ENCODE measurements at places on chromosomes 16 and 17.
A peak's percentile ranks its signal among the peaks of the same experiment; 100 is the strongest.

DNA sequence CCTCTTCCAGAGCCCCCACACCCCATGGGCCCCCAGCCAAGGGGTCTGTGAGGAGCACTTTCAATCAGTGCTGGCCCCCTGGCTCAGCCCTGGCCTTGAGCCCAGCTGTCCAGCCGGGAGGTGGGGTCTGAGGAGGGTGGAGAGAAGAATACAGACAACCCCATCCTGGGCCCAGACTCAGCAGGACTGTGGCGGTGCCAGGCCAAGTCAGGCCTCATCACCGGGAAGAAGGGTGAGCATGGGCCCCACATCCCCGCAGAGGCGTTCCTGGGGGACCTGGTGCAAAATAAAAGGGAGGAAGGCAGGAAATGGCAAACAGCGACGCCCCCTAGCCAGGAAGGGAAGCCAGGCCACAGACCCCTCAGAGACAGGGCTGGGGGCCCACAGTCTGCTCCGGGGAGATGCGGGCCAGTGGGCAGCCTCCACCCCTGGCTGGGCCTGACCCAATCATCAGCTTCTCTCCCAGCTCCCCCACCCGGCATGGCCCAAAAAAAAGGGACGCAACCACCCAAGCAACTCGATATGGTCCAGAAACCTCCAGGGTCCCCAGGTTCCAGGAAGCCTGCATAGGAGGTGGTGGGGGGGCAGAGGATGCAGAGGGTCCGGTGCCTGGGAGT is 20.6 kb downstream of the ZNF423 start:
- ATAC-seq, result no peak

- ATAC-seq, result no peak
Observed at GRCh38 chr16:86241681-86242080, 268.6 kb upstream of the FOXF1 start.

DNA sequence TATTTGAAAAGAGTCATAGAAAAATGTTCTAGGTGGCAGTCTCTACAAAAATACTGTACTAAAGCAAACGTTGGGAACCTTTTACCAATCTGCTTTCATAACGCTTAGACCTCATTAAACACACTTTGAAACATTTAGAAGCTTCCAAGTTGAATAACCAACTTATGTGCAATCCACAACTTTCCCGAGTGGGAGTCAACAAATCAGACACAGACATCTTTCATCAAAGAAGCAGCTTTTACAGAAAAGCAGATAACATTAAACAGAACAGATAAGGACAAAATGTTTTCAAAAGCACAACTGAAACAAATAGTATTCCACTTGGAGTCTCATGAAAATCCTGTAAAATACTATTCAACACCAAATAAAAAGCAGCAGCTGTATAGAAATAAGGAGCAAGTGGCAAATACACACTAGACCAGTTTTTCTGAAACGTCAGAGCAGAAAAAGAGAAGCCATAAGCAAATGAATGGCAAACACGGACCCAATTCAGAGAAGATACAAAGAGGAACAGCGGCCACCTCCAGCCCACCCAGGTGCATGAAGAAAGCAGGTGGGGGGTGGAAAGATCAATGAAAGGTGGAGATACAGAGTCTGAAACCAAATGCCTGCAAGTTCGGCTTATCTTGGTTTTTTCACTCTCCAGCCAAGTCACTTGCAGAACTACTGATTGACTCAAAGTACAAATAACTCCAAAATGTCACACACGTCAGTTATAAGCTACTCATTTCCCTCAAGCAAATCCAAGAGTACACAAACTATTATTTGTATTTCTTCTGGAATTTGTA is 18.4 kb upstream of the FBF1 start:
- ATAC-seq, result no peak

DNA sequence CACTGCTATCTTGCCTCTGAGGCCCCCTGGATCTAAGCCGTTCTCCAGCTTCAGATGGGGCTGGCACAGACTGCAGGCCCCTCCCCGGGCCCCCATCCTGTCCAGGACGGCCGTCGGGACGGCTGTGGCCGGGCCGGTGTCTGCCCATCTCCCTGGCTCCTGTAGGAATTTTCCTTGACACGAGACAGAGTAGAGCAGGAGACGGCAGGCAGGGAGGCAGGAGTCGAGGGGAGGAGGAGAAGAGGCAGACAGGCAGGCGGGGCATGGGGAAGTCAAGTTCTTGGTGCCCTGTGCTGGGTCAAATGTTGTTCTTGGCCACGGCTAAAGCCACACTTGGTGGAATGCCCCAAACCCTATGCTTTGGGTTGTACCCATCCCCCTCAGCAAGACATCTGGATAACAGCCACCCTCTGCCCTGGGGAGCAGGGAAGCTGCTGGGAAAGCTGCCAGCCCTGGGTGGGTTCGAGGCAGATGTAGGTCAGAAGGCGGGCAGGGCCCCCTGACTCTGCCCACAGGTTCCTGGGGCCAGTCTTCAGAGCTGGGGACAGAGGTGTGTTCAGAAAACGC is 4.0 kb downstream of the C1QTNF1 start:
- peak; percentile 4 for ATAC-seq

- peak; percentile 5 for ATAC-seq
Observed at GRCh38 chr17:58328195-58329034, at the start of gene TSPOAP1. Gene TSPOAP1, minus strand, starts transcription at chr17:58328795. Its CDS starts 875 bp downstream, at chr17:58327920.

DNA sequence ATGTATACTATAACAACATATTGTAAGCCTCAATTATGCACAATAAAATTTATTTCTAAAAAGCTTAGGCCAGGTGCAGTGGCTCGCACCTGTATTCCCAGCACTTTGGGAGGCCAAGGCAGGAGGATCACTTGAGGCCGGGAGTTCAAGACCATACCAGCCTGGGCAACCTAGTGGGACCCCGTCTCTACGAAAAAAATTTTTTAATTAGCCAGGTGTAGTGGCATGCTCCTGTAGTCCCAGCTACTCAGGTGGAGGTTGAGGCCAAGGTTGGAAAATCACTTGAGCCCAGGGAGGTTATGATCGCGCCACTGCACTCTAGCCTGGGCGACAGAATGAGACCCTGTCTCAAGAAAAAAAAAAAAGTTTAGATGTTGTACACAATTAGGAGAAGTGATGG is 45.5 kb downstream of the VMP1 start:
- ATAC-seq, result peak; percentile 9

DNA sequence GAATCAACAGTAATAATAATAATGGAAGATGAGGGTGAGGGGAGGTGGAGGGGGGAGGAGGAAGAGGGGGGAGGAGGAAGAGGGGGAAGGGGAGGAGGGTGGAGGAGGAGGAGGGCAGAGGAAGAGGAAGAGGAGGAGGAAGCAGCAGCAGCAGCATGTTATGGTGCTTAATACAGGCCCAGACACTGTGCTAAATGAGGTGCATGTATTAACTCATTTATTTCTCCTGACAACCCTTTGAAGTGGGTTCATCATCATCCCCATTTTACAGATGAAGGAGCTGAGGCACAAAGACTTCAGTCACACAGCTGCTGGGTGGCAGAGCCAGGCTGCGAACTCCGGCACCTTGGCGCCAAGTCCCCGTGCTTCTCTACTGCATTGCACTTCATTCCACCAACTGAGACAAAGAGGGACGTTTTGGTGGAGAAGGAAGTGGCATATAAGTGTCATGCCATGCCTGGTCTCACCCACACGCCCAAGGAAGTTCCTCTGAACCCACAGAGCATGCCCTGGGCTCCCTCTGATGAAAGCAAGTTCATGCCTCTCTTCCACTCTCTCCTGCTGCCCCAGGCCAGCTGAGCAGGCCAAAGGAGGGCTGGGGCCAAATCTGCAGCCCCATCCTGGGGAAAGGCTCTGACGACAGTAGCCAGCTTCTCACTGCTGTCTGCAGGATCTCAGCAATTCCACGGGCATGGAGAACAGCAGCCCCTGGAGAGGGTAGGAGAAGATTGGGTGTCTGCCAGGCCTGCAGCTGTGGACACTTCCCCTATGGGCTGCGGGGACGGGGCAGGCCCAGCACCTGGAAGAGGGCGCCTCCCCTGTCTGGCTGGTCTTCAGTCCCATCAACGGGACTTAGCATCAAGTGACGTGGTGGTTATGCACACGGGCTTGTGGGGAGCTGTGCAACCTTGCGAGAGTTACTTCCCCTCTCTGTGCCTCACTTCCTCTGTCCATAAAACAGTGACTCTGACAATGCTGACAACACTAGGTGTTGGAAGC is 21.8 kb downstream of the XYLT1 start:
- ATAC-seq, result peak; percentile 48

DNA sequence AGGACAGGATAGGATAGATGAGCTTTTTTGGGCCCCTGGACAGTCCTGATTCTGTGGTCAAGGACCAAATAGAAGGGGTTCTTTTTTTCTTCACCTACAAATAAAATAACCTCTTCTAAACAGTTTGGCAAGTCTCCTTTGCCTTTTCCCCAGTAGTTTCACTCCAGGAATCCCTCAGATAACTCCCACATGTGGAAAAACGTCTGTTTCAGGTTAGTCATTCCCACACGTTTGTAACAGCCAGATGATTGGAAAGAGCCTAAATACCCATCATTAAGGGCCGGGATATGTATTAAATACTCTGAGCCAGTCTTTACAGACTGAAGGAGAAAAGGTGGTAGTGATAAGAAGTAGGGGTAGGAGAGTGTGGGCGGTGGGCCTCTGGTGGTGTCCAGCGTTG is 58.3 kb downstream of the PLD6 start:
- no peak for ATAC-seq

GRCh38 chr16:67935101-67935401 is 1.6 kb downstream of the PSMB10 start:
- peak; percentile 3 for ATAC-seq

- no peak for ATAC-seq
Observed at GRCh38 chr17:19387921-19388521, 1.0 kb upstream of the MFAP4 start.

GRCh38 chr17:37180376-37180775 is 195.4 kb upstream of the C17orf78 start:
- no peak for ATAC-seq

- no peak for ATAC-seq
Observed at GRCh38 chr16:1457489-1458245, 13.3 kb upstream of the CCDC154 start.

DNA sequence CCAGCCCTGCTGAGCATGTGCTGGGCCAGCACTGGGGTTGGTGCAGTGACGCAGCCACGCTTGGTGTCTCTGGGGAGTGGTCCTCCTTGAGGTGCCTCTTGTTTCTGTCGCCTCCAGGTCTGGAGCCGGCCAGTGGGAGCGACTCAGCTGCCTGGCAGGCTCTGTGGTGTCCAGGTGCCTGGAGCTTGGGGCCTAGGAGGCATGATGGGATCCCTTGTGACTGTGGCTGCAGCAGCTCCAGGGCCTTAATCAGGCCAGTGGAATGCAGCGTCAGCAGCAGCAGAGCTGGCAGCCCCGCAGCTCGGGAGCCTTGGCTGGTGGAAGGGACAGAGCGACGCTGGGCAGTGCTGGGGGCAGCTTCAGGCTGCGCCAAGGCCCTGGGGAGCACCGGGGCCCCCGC is 74.7 kb upstream of the CIBAR2 start:
- no peak for ATAC-seq

DNA sequence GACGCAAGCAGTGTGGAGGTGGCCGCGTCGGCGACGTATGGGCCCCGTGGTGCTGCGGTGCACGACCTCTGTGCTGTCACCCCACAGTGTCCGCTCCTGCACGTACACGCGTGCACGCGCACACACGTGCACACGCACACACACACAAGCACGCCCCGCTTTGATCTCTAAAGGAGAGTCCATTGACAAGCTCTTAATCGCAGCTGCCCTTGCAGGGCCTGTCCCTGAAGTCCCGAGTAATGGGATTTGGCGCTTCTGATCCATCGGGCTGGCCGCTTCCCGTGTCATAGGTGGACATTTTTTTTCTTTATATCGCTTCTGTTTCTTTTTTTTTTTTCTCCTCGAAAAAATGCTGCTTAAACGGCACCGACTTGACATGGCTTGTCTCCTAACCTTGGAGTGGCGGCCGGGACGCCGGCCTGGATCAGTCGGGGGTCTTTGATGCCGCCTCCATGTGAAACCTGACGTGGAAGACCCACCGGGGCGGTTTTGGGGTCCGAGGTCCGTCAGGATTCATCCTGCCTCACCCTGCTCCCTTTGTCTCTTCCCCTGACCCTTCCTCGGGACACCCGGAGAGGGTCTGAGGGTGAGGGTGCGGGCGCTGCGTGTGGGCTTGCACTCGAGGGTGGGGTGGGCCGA is 8.3 kb upstream of the AXIN1 start:
- no peak for ATAC-seq

DNA sequence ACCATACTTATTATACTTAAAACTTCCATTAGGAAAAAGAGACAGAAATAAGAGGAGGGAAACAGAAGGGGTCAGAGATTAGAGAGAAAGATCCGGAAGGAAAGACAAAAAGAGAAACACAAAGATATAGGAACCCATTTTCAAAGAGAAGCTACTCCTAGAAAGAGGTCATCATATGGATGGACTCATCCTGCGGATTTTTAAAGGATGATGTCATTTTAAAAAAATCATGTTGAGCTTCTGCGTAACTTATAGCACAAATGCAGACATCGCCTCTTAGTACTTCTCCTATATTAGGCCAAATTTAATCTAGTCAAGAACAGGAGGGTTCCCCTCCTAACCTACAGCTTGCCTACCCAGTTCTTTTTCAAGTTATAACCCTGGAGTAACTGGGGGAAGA is 18.1 kb downstream of the EFTUD2 start:
- no peak for ATAC-seq

DNA sequence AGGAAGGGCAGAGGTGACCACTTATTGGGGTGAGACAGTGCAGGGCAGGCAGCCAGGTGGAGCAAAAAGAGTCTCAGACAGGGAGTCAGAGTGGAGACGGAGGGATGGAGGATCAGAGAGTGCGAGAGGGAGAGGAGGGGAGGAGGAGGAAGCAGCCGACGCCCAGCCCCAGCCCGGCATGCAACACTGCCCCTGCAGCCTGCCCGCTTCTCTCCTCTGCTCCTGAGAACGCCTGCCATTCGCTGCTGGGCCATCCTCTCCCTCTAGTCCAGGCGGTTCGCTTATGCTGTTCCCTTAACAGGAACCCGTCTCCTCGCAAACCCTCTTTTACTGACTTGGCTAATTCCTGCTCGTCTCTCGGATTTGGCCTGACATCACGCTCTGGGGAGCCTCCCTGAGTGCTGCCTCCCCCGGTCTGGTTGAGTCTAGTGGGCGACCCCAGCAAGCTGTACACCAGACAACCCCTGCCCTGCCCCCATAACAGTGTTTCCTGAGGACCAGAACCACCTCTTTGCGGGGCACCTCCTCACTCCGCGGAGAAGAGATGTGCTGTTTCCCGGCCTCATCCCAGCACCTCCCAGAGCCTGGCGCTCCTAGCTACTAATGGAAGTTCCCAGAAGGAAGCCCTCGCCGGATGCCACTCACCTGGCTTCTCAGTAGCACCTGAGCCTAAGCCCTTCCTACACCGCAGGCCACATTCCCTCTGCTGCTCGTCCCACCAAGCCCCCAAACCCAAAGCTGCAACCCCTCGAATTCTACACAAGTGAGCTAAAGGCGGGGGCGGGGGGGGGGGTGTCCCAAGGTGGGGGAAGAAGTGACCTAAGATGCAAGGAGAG is 61.2 kb upstream of the CCL1 start:
- no peak for ATAC-seq

DNA sequence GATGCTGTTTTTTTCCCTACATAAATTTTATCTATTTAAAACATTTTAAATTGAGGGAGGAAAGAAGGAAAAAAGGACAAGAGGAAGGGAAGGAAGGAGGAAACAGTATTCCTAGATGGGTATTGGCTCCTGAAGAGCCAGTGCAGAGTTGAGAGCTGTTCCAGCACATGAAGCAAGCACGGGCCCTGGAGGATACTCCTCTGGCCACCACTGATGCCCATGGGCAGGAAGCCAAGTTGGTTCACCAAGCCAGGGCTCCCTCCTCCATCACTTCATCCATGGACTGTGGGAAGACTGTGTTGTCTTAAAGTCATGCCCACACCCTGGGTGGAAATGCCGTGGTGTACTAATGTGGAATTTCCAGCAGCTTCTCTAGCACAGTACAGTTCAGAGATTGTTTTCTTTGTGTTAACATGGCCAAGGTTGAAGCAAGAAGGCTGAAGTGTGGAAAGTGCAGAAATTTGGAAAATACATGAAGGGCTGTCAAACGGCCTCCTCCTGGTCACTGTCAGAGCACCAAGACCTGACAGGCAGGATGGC is 23.9 kb upstream of the NOS2 start:
- ATAC-seq, result no peak

All from esophagus mucosa (tissue), 1 donor.